ENCODE measurements at places on chromosomes 5 and 9.

DNA sequence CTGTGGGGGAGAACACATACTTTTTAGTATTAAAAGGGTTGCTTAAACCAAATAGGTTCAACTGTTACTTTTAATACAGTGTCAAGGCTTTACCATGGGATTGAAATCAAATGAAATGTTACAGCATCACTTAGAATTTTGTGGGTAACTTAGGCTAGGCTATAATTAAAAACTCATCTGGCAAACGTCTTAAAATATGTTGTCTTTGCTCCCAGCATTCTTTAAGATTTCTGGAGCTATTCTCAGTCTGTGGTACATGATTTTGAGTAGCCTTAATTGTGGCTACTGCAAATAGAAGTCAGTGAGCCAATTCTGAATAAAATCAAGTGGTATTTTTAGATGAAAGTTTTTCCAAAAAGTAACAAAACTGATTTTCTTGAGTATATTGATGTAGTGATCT is 30.7 kb downstream of the UHRF2 start:
- DNase-seq, result no peak

DNA sequence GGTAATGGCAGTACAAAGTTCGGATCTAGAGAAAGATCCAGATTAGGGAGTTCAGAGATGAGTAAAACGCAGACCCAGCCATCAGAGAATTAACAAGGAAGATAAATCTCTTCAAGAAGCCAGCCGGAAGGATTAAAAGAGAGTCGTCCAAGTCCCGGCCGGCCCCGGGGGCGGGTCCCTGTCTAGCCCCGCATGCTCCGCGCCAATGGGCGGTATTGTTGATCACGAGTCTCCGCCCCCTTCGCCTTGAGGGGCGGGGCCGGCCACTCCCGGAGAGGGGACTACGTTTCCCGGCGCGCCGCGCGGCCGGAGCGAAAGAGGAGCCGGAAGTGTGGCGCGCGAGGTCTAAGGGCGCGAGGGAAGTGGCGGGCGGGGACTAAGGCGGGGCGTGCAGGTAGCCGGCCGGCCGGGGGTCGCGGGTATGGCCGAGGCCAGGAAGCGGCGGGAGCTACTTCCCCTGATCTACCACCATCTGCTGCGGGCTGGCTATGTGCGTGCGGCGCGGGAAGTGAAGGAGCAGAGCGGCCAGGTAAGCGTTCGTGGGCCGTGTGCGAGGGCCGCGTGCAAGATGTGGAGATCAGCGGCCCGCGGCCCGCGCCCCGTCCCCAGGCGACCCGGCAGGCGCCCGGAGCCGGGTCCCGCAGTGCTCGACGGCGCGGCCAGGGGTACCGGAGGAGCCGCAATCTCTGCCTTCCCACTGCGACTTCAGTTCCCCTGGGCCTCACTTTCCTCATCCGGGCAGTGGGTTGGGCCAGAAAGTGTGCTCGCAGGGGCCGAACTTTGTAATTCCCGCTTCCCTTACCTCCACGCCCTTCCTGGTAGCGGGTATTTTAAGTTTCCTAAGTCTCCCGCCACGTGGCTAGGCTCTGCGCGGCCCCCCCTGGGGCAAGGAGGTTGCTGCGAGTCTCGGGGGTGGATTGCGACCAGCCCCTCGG is at the start of gene TCOF1:
TCOF1 (plus strand) TSS at position 372 of the 935 bp plus-strand sequence; CDS start at position 422, 50 bp downstream.
- peak; percentile 81 for DNase-seq

DNA sequence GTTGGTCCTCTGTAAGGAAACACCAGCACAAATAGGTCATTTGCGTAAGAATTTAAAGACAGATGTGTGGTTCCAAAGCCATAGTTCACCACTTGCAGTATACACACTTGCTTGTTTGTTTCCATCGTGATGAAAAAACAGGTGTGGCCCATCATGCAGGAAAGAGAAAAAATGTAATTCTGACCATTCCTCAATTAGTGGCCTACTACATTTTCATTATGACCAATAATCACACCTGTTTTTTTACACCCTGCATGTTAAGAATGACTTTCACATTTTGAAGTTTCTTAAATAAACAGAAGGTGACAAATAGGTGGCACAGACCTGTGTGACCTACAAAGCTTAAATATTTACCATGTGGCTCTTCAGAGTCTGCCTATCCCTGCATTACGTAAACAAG is 2.2 kb upstream of the ICE1 start:
- no peak for DNase-seq

GRCh38 chr5:172902497-172903472 is 56.4 kb upstream of the RPL26L1 start:
- no peak for DNase-seq

GRCh38 chr9:121278477-121279261 is 10.7 kb downstream of the GSN start:
- DNase-seq, result no peak

DNA sequence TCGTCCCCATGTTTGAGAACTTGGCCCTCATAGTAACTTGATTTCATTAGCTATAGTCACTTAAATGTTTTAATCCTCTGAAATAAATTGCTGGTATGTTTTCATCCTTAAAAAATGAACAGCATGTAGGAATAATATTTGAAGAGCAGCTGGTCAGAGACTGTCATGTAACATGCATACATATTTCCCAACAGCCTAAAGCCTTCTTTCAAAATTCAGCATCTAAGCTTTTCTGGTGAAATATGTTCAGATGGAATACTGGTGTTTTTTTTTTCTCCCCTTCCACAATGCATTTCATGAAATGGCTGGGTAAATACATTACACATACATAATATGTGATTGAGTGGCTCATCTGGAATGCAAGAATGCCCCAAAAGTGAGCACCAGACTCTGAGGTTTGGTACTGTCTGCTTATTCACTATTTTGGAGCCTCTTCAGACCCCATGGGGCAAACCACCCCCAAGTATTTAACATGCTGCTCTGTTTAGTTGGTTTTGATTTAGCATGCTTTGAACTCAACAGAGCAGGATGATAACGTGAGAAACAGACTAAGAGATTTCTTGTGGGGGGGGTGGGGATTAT is 94.0 kb downstream of the SMARCA2 start:
- no peak for DNase-seq

GRCh38 chr5:88049737-88050136 is 218.9 kb downstream of the TMEM161B start:
- DNase-seq, result no peak

Data from CMK (cell line).